Hematopoietic multipotent progenitor cell (in vitro differentiated cells): ENCODE measurements at places on chromosomes 16 and 17. TPM values are rescaled to one million over a fixed set of nuclear protein-coding genes. Genes with fewer than 3 reads are reported as not detected.

Gene HOXB3
- total RNA-seq, result 20.5 TPM

Gene FBXW10
- total RNA-seq, result under 0.01 TPM

Gene ZFPM1
- total RNA-seq, result 15.1 TPM

Gene ZNF764
- 16.7 TPM for total RNA-seq

GRCh38 chr17:17001874-17002520 is 30.1 kb upstream of the TNFRSF13B start:
- DNase-seq, result peak; percentile 66

DNA sequence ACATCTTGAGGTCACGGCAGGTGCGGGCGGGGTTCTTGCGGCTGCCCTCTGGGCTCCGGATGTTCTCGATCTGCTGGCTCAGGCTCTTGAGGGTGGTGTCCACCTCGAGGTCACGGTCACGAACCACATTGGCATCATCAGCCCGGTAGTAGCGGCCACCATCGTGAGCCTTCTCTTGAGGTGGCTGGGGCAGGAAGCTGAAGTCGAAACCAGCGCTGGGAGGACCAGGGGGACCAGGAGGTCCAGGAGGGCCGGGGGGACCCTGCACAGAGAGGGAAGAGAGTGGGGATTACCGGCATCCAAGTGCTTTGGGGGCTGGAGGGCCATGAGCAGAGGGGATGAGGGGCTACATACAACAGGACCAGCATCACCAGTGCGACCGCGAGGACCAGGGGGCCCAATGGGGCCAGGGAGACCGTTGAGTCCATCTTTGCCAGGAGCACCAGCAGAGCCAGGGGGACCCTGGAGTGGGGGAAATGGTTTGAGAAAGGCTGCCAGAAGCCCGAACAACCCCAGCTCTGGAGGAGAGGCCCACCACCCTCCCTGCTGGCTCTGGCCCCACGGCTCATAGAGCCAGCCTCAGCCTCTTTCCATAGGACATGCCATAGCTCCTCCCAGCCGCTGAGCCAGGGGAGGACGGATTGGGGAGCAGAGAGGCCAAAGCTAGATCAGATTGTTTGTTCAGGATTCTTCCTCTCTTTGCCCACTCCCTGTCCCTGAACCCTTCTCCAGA is 14.6 kb downstream of the COL1A1 start:
- DNase-seq, result no peak

DNA sequence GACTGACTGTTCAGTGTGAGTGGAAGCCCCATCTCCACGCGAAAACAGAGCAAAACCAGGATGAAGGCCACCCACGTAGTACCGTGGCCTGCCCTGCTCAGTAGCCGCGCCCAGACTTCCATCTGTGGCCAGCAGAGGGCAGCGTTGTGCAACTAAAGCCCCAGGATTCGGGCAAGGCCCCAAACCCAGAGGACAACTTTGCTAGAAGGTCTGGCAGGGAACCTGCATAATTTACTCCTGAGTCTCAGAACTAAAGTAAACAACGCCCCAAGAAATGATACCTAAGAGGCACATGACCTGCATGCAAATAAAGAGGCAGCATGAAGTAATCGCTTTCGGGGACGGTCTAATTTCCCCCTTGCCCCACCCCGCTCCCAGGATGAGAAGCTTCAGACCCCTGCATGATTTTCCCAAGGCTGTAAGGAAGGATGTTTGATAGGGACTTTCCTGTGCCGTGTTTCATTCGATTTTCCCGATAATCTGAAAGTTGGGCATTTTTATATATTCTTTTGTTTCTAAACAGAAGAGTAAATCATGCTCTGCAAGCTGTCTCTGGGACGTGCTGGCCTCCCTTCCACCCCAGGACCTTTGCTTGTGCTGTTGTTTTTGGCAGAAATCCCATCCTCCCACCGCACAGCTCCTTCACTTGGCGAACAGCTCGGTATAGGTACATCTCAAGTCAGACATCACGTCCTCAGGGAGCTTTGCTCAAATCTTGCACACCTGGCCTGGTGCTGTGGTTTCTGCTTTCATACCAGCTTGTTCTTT is 18.6 kb downstream of the HSBP1 start:
- DNase-seq, result peak; percentile 84

- DNase-seq, result no peak
Observed at GRCh38 chr16:79188739-79189122, 411.8 kb downstream of the MAF start.

- no peak for DNase-seq
Observed at GRCh38 chr17:30824002-30824355, 513 bp downstream of the CRLF3 start.

DNA sequence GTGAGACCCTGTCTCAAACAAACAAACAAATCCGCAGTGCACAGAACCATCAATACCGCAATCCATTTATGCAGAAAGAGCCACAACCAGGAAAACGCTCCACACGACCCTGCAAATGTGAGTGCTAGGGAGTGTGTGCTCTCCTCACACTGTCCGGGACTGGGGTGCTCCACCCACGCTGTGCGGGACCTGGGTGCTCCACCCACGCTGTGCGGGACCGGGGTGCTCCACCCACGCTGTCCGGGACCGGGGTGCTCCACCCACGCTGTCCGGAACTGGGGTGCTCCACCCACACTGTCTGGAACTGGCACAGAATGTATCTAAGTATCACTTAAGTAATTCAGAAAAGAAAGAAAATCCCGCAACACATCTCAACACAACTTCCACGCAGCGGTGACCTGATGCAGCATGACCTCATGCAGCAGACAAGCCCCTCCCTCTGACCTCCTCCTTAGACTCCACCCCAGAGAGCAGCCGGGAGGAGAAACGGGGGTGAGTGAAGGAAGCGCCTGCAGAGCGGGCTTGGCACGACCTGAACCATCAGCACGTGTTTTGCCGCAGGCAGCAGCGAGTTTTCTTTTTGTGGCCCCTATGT is 38.5 kb downstream of the ZNF276 start:
- DNase-seq, result no peak

- no peak for DNase-seq
Observed at GRCh38 chr17:1839516-1839915, 9.7 kb downstream of the RPA1 start.

GRCh38 chr17:48632579-48633265 is 6.6 kb upstream of the HOXB9 start:
- DNase-seq, result no peak

DNA sequence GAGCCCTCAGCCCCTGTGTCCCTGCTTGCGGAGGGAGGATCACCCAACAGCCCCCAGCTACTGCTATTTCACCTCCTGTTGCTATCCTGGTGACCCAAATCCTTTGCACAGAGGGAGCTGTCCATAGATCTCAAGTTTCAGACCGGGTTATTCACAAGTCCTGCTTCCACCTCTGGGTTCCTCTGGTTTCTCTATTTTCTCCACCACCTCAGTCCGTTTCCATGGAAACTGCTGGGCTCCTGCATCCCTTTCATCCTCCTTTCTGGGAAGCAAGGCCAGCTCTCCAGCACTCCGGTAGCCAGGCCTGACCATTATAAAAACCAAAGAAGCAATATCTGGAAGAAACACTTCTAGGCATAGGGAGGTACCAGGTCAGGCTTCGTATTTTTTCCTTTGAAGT is 4.8 kb upstream of the CALB2 start:
- DNase-seq, result no peak

DNA sequence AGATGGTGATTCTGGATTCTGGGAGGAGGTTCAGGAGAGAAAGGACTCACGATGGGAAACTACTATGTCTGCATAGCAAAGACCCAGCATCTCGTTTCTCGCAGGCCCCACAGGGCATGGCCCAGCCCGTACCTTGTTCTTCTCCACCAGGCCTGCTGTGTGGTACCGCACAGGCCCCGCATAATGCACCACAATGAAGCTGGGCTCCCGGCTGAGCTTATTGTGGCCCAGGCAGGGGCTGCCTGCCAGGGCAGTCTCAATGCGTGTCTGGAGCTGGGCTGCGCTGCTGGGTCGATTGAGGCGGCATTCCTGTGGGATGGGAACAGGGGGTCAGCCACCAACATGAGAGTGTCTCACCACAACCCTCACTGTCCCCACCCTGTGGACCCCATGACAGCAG is 20.4 kb downstream of the ZNHIT3 start:
- no peak for DNase-seq

- no peak for DNase-seq
Observed at GRCh38 chr17:47966079-47966519, 4.8 kb upstream of the CDK5RAP3 start.

DNA sequence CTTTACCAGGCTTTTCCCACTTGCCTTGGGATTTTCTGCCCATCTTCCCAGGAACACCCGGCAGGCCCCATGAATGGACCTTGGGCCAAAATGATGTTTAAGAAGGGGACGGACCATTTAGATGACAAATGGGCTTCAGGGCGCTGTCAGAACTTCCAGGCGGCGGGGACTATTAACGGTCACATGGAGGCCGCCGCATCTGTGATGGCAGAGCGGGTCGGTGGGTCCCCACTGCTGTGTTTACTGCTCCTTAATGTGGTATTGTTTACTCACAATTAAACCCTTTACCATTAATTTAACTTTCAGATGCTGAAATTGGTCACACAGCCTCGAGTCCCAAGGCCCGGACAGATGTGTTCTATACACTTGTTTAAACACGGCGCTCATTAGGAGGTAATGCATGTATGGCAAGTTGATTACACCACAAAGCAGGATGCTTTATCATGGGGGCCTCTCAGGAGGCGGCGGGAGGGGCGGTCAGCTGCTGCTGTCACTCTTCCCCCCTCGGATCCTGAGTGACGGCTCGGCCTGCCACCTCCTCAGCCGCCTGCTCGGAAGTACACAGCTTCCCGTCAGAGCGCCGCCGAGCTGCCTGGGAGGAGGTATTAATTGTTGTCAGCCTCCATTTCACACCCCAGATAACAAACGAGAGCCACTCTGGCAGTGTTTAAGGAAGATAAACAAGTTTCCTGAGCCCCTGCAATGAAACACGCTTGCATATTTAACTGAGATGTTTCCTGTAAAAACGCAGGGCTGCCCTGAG is 83.9 kb upstream of the IRX3 start:
- no peak for DNase-seq
